Activated CD4-positive, alpha-beta T cell treated with anti-CD3 and anti-CD28 coated beads for 24 hours (primary cell): ENCODE measurements at places on chromosomes 12 and 14.

DNA sequence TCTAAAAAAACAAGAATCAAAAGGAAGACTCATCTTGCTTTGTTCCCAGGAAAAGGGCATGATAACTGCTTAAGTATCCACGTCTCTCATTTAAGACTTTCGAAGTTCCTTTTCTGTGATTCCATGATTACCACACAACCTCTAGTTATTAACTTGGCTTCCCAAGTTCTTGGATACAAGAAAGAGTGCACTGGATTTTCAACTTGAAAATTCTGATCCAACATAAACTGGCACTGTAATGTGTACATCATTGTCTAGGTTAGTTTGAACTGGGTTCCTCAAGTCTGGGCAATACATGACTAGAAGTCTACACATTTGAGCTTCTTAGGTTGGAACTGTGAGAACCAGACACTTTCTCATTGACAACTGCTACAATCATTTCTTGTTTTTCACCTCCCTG, 1.6 kb downstream of the KLHL28 start:
- DNase-seq = no peak

GRCh38 chr12:31749024-31749704, 20.3 kb upstream of the AMN1 start:
- DNase-seq = peak; percentile 42

GRCh38 chr12:27332714-27333402, at the start of gene BMAL2:
Gene BMAL2 (plus strand): TSS chr12:27332836. CDS start chr12:27333073, 237 bp downstream.
- no peak for DNase-seq

DNA sequence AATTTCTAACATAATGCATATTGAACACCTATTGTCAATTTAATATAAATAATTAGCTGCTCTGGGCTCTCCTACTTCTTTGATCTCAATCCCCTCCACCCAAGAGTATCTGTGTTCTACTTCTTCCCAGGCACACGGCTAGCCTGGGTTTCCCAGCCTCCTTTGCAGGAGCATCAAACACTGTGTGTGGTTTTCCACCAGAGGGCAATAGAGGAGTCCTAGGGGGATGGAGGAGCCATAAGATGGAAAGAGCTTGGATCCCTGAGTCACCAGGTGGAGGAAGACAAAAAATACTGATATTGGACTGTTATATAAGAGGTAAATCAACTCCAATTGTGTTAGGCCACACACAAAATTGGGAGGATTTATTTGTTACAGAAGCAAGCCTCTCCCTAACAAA, 333.7 kb downstream of the GLT1D1 start:
- no peak for DNase-seq

GRCh38 chr12:64053117-64053516, 169.0 kb downstream of the KICS2 start:
- DNase-seq = no peak

- no peak for DNase-seq
These were observed 8.0 kb downstream of the TMEM119 start for GRCh38 chr12:108589840-108590229.

DNA sequence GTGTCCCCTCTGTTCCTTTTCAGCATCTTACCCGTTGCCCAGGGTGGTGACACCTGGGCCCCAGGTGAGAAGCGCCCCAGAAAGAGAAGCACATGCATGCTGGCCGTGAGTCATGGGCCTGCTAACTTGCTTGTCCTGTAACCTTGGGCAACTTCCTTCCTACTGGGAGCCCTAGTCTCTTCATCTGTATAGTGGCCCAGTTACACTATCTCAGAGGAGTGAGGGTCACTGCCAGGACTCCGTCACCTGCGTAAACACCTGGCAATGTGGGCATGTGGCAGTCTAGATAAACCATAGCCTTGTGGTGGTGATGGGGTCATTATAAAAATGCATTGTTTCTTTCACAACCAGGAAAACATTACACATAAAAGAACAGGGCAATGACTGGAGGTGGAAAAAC, 125.2 kb downstream of the SLC25A47 start:
- no peak for DNase-seq

DNA sequence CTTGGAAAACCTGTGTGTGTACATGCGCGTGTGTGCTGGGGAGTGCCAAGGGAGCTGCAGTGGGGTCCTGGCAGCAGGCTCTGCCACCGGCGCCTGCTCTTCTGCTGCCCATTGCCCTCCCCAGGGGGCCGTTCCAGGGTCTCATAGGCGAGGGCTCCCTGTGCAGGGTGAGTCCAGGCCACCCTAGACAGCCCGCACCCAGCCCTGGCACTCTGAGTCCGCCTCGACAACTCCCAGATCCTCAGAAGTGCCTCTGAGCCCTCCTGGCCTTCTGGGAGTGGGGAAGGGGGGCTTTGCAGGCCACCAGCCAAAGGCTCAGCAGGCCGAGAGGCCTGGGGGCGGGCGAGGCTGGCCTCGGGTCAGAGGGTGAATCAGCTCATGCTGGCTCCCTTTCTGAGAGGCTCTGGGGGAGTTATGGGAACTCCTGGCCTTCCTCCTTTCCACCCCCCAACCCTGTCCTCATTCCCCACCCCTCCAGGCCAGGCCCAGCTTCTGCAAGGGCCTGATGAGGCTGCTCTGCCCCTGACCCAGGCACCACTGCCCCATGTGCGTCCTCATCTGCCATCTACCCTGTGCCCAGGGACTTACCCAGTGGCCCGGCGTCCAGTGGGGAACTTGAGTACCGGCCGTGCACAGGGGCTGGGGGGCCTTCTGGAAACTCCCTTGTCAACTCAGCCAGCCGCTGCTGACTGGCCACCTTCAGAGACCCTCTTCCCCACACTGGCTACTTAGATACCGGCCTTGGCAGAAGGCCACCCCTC, 2.1 kb upstream of the TEDC1 start:
- DNase-seq = no peak

DNA sequence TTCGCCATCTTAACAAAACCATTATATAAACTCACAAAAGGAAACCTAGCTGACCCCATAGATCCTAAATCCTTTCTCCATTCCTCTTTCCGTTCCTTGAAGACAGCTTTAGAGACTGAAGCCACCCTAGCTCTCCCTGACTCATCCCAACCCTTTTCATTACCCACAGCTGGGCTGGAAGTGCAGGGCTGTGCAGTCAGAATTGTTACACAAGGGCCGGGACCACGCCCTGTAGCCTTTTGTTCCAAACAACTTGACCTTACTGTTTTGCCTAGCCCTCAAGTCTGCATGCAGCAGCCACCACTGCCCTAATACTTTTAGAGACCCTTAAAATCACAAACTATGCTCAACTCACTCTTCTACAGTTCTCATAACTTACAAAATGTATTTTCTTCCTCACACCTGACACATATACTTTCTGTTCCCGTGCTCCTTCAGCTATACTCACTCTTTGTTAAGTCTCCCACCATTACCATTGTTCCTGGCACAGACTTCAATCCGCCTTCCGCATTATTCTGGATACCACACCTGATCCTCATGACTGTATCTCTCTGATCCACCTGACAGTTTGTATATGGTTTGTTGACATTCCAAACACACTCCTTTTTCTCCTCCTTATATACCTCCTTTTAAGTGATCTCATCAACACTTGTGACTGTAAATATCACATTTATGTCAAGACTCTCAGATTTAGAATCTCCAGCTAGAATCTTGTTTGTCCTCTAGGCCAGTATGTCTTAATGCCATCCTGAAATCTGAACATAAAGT, 208.7 kb downstream of the KITLG start:
- DNase-seq = no peak

GRCh38 chr12:131370791-131371347, 340.0 kb upstream of the SFSWAP start:
- no peak for DNase-seq

GRCh38 chr14:61512026-61512834, 183.1 kb upstream of the HIF1A start:
- DNase-seq = no peak

GRCh38 chr14:78254911-78255461, 84.8 kb downstream of the NRXN3 start:
- no peak for DNase-seq

- no peak for DNase-seq
These were observed 391.1 kb downstream of the LRIG3 start for GRCh38 chr12:58529114-58529665.

- no peak for DNase-seq
These were observed 286.8 kb downstream of the DIO2 start for GRCh38 chr14:79924551-79924950.

GRCh38 chr14:105484069-105484996, 2.4 kb upstream of the CRIP1 start:
- no peak for DNase-seq

DNA sequence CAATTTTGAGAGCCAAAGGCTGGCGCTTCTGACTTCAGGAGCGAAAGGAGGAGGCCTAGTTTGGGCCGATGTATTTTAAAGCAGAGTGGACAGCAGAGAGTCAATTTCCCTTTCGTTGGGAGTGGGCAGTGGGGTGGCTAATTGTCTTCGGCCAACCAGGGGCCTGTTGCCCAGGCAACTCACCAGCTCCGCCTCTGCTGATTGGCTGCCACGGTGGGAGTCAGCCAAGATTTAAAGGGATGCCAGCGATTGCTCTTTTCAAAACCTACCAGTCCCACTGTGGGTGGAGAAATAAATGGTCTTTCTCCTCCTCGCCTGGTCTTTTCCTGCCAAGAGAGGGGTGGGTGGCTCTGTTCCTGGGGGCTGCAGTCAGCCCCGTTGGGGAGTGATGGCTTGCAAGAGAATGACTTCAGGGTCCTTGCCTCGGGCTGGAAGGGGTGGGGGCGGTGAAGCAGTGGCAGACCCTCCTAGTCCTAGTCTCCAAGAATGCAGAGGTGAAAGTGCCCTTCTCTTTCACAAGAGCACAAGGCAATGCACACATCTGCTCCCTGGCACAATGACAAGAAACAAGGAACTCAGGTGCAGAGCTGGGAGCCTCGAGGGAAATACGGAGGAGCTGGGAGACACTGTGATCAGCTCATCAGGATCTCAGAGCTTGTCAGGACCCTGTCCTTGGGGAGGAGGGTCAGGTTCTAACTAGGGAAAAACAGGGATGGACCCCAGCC, 37.7 kb downstream of the RASAL1 start:
- DNase-seq = no peak

DNA sequence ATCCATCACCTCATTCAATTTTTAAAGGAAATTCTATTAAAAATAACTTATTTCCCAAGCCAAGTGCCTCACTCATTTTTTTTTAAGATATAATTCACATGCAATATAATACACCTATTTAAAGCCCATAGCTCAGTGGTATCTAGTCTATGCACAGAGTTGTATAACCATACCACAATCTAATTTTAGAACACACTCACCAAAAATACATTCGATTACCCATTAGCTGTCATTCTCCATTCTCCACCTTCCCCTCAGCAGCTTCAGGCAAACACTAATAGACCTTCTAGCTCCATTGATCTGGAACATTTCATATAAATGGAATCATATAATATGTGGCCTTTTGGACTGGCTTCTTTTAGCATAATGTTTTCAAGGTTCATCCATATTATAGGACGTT, 49.5 kb downstream of the CLMN start:
- DNase-seq = no peak

GRCh38 chr12:16789204-16789790, 183.3 kb upstream of the LMO3 start:
- no peak for DNase-seq

DNA sequence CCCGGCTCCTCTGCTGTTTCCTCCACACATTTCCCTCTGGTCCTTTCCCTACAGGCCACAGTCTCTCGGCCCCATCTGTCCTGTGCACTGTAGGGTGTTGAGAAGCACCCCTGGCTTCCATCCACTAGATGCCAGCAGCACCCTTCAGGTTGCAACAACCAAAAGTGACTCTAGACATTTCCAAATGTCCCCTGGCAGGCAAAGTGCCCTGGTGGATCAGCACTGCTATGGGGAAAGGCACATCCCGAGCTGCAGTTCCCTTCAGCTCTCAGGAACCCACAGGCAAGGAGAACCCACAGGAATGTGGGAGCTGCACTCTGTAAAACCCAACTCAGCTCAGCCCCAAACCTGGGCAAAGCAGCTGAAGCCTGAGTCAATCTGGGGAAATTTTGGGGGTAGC, 77.0 kb downstream of the RBM19 start:
- DNase-seq = no peak

GRCh38 chr12:14950982-14951746, 10.2 kb downstream of the ARHGDIB start:
- DNase-seq = no peak

- DNase-seq = peak; percentile 30
These were observed 47.0 kb upstream of the SLC2A13 start for GRCh38 chr12:40152783-40153383.

- no peak for DNase-seq
These were observed 390.2 kb downstream of the LRIG3 start for GRCh38 chr12:58529897-58530741.

DNA sequence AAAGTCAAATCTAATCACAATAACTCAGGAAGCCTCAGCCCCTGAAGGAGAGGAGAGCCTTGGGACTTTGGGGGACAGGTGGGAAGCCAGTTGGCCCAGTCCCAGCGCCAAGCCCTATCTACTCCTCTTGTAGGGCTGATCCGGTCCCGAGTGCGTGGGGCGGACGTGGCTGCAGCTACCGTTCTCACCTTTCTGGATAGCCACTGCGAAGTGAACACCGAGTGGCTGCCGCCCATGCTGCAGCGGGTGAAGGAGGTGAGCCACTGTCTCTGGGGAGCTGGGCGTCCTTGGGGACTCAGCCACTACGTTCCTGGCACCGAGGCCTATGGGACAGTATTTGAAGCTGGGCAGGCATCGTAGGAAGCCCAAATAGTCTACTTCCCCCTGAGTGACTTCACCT, 68.4 kb downstream of the GALNT16 start:
- DNase-seq = no peak

DNA sequence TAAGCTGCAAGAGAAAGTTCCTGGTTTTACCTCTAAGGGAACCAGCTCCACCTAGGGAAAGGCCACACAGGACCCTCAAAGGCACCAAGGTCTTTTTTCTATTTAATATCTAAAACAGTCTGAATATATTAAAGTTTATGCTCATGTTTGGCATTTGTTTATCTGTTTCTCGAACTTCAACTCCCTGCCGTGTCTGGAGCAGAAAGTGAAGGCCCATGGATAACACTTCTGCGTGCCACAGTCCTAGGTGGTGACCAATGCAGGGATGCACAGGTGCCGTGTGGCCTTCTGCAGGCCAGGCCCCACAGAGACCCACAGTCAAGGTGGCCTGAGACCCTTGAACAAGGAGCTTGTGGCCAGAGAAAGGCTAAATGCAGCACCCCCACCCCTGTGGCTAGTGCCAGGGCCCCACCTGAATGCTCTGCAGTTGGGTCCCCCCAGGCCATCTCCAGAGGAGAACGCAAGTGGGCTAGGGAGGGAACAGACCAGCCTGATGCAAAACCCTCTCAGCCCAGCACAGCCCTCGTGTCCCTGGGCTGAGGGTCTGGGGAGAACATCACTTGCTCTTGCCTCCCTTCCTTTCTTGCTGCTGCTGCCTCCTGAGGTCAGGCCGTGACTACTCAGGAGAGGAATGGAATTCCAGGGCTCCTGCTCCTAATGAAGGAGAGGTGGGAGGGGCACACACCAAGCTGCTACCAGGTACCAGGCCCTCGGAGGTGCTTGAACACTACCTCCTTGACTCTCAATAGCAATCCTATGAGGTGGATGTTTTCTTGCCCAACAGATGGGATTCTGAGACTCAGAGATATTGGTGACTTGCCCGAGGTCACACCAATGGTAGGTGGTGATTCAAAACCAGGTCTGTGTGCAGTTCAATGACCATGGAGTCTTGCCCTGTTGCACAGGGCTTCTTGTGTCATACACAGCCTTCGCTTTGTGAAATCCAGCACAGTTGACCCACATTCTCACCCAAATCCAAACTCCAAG, 45.4 kb downstream of the PSMA6 start:
- DNase-seq = no peak

- DNase-seq = no peak
These were observed 169.4 kb downstream of the DAD1 start for GRCh38 chr14:22419620-22420019.
